ENCODE measurements at places on chromosomes 11 and 22. TPM values are rescaled to one million over a fixed set of nuclear protein-coding genes. Genes with fewer than 3 reads are reported as not detected.

GRCh38 chr22:44129619-44129976 is 51.1 kb upstream of the PARVG start:
- no peak for DNase-seq

GRCh38 chr11:76215941-76216340 is 9.6 kb upstream of the WNT11 start:
- no peak for DNase-seq

DNA sequence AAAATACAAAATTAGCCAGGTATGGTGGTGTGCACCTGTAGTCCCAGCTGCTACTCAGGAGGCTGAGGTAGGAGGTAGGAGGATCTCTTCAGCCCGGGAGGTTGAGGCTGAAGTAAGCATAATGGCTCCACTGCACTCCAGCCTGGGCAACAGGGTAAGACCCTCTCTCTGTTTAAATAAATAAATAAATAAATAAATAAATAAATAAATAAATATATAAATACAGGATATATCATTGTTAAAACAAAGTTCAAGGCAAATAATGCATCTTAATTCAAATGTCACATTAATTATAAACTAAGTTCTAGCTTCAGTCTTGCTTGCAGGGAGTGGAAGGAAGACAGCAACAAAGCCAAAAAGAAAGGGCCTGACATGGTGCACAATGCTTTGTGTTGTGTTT is 44.5 kb upstream of the PANX1 start:
- DNase-seq = no peak

NOL12 gene
- 17.8 TPM for total RNA-seq
